ENCODE measurements at places on chromosomes 5 and 9.

DNA sequence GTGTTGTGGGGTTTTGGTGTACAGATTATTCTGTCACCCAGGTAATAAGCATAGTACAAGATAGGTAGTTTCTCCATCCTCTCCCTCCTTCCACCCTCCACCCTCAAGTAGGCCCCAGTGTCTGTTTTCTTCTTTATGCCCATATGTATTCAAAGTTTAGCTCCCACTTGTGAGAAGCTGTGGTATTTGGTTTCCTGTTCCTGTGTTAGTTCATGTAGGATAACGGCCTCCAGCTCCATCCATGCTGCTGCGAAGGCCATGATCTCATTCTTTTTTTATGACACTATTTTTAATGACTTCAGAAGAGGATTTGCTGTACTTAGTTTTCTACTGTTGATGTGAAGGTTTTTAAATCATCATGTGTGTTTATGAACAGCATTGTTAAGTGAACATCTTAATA lies 11.9 kb downstream of the CCDC180 start:
- no peaks in the 10 kb centered on the region for H3K27me3 ChIP-seq
- H3K27ac ChIP-seq, result no peak overlapping the region
- no peaks in the 10 kb centered on the region for H3K4me1 ChIP-seq
- no peak for DNase-seq

DNA sequence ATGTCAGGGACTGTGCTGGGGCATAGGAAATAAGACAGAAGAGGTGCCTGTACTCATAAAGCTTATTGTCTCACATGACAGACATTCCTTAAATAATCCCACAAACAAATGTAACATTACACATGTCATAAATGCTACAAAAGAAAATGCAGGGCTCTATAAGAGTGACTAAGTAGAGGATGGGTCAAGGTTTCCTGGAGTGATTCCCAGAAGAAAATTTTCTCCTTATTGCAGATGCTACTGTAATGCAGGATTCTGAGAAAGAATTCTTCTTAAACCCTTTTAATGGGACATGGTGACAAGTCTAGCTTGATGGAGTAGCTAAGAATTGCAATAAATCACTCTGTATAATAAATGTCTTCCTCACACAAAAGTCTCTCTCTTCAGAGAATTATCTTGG lies 55.7 kb downstream of the SH3TC2 start:
- H3K36me3 ChIP-seq, result peaks cover 12% of the 10 kb centered on the region
- no peak overlapping the region for H3K4me3 ChIP-seq
- peaks cover 82% of the 10 kb centered on the region for H3K4me1 ChIP-seq
- H3K27ac ChIP-seq, result peak overlapping the region; percentile 95

GRCh38 chr5:55502759-55503158 lies 32.0 kb downstream of the PLPP1 start:
- no peak overlapping the region for H3K27ac ChIP-seq
- no peak for DNase-seq
- no peaks in the 10 kb centered on the region for H3K27me3 ChIP-seq
- no peaks in the 10 kb centered on the region for H3K36me3 ChIP-seq

DNA sequence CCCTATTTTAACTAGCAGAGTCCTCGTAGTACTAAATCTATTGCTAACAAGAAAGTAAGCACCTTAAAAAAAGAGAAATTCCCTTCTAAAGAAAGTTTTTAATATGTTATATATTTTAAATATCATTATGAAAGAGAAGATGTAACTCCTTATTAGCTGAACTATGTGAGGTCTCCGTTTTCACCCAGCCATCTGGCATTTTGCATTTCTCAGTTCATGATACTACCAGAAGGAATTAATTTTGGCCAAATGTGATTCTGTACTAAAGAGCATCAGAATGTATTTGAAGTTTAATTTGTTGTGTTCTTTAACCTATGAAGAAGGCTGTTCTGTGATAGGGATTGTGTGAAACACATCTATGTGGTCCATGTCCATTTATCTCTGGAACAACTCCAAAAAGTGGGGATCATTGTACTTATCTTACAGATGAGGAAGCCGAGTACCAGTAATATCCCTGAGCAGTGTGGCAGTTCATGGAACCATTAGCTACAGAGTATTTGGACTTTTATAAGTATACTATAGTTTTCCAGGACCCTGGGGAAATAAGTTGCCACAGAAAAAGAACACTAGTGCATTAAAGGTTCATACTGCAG lies 29.8 kb downstream of the TNFAIP8 start:
- H3K27ac ChIP-seq, result no peak overlapping the region
- no peaks in the 10 kb centered on the region for H3K27me3 ChIP-seq
- H3K4me1 ChIP-seq, result no peaks in the 10 kb centered on the region
- H3K36me3 ChIP-seq, result no peaks in the 10 kb centered on the region
- no peak overlapping the region for H3K4me3 ChIP-seq

GRCh38 chr5:36904677-36905076 lies 28.1 kb downstream of the NIPBL start:
- no peaks in the 10 kb centered on the region for H3K27me3 ChIP-seq
- H3K36me3 ChIP-seq, result no peaks in the 10 kb centered on the region
- H3K4me3 ChIP-seq, result no peak overlapping the region
- no peak overlapping the region for H3K27ac ChIP-seq
- DNase-seq, result peak; percentile 32
- H3K4me1 ChIP-seq, result no peaks in the 10 kb centered on the region

DNA sequence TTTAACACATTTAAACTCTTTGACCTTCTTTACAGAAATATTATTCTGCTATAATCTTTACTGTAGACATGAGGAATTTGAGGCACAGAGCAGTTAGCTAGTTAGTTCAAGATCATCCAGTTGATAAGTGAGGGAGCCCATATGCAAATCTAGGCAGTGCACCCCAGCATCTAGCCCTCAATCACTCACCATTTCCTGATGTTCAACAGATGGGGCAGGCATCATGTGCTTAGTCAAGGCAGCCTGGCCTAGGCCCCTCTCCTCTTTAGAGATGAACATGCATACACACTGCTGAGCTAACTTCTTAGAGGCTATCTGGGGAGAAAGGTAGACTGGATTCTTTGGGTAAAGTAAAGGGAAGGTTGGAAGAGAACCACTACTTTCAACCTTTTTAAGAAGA lies 206.8 kb upstream of the SLC24A2 start:
- DNase-seq, result no peak
- no peak overlapping the region for H3K27ac ChIP-seq
- H3K27me3 ChIP-seq, result no peaks in the 10 kb centered on the region

DNA sequence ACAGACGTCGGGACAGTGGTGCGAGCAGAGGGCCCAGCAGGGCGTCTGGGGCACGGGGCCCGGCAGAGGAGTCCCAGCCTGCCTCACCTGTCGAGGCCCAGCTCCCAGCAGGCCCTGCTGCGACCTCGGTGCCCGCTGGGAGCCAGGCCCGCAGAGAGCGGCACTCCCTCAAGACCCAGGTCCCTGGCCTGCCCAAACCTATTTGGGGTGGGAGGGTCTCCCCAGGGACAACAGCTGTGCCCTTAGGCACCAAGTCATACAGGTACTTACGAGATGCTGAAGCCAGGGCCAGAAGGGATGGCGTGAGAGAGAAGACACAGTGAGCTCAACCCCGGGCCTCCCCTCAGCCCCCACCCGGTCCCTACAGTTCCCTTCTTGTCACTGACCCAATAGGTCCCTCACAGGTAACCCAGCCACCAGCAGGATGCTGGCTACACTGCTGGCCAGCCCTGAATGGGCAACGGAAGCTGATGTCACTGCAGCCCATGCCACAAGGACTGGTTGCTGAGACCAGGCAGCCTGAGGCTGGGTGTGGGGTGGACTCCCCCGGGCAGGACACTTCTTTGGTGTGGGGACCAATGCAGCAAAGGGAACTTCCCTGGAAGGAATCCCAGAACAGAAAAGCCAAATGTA lies 3.7 kb downstream of the NSMF start:
- no peaks in the 10 kb centered on the region for H3K27me3 ChIP-seq
- no peak overlapping the region for H3K27ac ChIP-seq
- 0 out of 2 replicates have a peak, but pooled peaks cover 4% of the 10 kb centered on the region for H3K4me1 ChIP-seq
- peaks cover 3% of the 10 kb centered on the region for H3K36me3 ChIP-seq
- no peak for DNase-seq
- no peak overlapping the region for H3K4me3 ChIP-seq

DNA sequence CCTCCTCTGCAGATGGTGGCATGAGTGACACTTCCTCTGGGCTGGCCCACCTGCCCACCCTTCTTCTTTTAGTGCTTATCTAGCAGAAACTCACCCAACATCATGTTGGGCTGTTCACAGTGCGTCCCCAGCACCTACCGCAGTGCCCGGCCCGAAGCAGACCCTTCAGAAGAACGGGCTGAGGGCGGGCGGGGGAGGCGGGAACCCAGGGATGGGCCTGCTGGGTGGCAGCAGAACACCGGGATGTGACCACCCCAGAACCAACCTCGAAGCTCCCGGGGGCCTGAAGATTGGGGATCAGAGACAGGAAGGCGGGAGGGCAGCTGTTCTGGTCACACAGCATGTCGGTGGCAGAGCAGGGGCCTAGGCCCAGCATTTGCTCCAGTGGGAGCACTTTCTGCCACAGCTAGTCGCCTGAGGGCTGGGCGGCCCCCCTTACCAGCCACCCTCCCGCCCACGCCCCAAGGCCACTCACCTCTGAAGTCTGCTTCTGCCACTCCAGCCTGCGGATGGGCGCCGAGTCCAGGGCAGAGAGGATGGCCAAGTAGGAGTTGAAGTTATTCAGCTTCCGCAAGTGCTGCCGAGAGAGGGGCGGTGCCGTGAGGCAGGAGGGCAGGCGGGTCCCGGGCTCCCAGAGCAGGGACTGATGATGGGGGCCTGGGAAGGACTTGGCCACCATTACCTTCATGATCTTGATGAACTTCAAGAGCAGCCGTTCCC lies 38.7 kb downstream of the PRRT1B start:
- no peak overlapping the region for H3K27ac ChIP-seq
- H3K4me1 ChIP-seq, result no peaks in the 10 kb centered on the region
- DNase-seq, result no peak
- no peaks in the 10 kb centered on the region for H3K27me3 ChIP-seq
- no peak overlapping the region for H3K4me3 ChIP-seq

Measured in PC-9 (cell line).